H7 (cell line): ENCODE measurements at places on chromosomes 11 and 22.

GRCh38 chr22:50076646-50077535 lies 8.3 kb downstream of the MLC1 start:
- DNase-seq = peak; percentile 52

DNA sequence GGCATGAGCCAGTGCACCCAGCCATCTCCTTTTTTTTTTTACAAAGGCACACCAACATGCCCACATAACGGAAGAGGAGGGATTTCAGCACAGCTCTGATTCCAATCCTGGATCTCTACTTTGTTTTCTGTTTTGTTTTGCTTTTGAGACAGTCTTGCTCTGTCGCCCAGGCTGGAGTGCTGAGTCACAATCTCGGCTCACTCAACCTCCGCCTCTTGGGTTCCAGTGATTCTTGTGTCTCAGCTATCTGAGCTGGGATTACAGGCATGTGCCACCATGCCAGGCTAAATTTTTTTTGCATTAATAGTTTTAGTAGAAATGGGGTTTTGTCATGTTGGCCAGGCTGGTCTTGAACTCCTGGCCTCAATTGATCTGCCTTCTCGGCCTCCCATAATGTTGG lies 28.1 kb downstream of the VSTM5 start:
- DNase-seq = no peak

DNA sequence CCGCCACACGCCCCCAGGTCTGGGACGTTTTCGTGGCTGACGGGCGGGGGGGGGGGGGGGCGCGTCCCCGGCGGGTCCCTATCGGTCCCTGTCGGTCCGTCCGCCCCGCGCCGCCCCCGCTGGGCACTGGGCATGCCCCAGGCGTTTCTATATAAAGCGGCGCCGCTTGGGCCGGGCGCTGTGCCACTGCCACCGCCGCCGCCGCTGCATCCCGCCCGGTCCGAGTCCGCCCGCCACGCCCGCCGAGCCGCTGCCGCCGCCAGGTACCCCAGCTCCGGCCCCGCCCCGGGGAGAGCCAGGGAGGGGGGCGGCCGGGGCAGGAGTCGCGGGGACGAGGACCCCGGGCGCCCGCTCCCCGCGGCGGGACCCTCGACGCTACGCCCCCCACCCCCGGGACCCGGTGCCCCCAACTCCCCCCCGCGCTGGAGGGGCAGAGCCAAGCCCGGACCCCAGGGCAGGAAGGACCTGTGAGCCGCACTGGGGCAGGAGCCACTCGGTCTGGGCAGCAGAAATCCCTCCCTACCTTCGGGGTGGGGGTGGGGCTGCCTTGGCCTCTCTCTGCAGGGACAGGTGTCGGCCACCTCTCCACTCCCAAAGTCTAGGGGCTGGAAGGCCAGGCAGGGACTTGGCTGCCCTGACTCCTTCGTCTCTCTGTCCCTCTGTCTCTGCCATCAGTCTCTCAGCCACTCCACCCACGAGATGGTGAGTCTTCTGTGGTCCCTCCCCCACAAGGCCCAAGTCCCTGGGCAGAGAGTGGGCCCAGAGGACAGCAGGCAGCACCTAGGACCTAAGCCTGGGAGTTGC lies at the start of gene CARNS1:
TSS of gene CARNS1 (plus strand) at position 178 of the 804 bp plus-strand sequence. CDS start at position 700, 522 bp downstream.
- peak; percentile 90 for DNase-seq

GRCh38 chr11:11140510-11140909 lies 212.5 kb downstream of the CSNK2A3 start:
- no peak for DNase-seq
